ENCODE measurements at places on chromosomes 2 and 18. TPM values are rescaled to one million over a fixed set of nuclear protein-coding genes. Genes with fewer than 3 reads are reported as not detected.

PRSS56 gene
- not detected for total RNA-seq

NEURL3 gene
- 0.45 TPM for total RNA-seq

GPR45 gene
- not detected for total RNA-seq

MC2R gene
- total RNA-seq: not detected

- no peak for DNase-seq
Observed at GRCh38 chr2:167860082-167860481, 387.3 kb downstream of the STK39 start.

IL36G gene
- total RNA-seq: not detected

LCLAT1 gene
- 19.0 TPM for total RNA-seq

DNA sequence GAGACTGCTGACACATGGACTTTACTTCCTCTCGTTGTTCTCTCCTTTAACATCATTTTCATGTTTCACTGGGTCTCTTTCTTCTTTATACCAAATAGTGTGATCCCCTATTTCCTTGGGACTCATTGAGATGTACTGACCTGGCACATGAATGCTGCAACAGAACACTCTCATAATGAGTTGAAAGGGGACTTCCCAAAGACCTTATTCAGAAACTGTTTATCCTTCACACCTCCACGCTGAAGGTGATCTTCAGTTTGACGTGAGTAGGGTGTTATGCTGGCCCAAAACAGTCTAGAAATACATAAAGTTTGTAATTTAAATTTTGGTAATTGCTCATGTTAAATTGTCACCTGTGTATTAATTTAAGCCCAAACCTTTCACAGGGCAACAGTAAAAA lies 1096.8 kb upstream of the GYPC start:
- no peak for DNase-seq

ABCG5 gene
- not detected for total RNA-seq

- no peak for DNase-seq
Observed at GRCh38 chr18:31509571-31509970, 11.6 kb downstream of the DSG2 start.
